ENCODE measurements at places on chromosomes 12 and 14. TPM values are rescaled to one million over a fixed set of nuclear protein-coding genes. Genes with fewer than 3 reads are reported as not detected.

SERPINA10 gene
- not detected for total RNA-seq

GRCh38 chr14:94944636-94945258, 174.8 kb upstream of the GSC start:
- H3K4me1 ChIP-seq: no peaks in the 10 kb centered on the region
- no peaks in the 10 kb centered on the region for H3K36me3 ChIP-seq
- no peak for DNase-seq

- no peaks in the 10 kb centered on the region for H3K36me3 ChIP-seq
- no peak overlapping the region for H3K27ac ChIP-seq
- H3K27me3 ChIP-seq: no peaks in the 10 kb centered on the region
- no peaks in the 10 kb centered on the region for H3K4me1 ChIP-seq
Observed at GRCh38 chr14:60963761-60964160, 17.1 kb downstream of the TRMT5 start.

RHOJ gene
- 5.3 TPM for total RNA-seq

GRCh38 chr12:116434155-116435011, 124.8 kb upstream of the MAP1LC3B2 start:
- peak overlapping the region; percentile 89 for H3K27ac ChIP-seq
- DNase-seq: peak; percentile 95
- H3K4me3 ChIP-seq: peak overlapping the region; percentile 18
- no peaks in the 10 kb centered on the region for H3K36me3 ChIP-seq
- peaks cover 29% of the 10 kb centered on the region for H3K4me1 ChIP-seq

DNA sequence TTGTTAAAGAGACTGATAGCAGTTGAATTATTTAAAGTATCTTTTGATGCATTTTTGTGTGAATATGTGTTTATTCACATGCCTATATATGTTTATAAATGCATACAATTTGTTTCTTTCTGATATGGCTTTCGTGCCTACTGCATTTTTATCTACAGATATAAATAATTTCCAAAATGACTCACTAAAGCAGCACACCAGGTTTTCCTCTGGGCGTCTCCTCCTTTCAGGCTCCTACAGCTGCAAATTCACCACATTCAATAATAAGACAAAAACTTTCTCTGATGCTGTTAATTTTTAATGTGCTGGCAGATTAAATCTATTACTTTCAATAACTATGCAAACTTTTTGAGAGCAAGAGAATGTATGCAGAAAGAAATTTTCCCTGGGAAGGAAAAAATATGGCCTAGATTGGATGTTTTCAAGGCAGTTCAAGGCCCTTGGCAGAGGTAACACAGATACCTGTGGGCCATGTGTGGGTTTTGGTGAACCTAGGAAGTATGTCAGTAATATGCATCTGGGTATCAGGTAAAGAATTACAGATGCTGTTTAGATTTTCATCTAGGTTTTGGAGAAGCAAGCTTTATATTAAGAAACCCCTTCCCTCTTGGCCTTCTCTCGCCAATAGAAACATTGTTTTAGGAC, 381.8 kb downstream of the EGLN3 start:
- H3K27me3 ChIP-seq: no peaks in the 10 kb centered on the region
- no peaks in the 10 kb centered on the region for H3K36me3 ChIP-seq
- no peak overlapping the region for H3K27ac ChIP-seq
- H3K4me1 ChIP-seq: peaks cover 11% of the 10 kb centered on the region
- H3K4me3 ChIP-seq: no peak overlapping the region

DNA sequence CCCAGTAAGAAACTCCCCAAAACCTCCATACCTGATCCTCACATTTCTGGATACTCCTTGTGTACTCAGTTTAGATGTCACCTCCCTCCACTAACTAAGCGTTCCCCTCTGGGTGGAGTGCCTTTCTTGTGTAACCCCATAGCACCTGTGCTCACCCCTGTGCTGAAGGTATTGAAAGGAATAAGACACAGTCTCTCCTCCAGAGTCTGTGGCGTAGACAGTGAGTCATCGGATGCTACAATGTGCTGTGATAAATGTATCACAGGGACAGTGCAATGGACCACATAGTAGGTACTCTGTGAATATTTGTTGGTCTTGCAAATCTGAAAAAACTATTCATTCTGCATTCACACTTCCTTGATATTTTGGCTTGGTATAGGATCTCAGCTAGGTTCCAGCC, 30.8 kb downstream of the TSPAN9 start:
- no peak for DNase-seq
- no peak overlapping the region for H3K4me3 ChIP-seq
- H3K36me3 ChIP-seq: no peaks in the 10 kb centered on the region

AQP6 gene
- 0.14 TPM for total RNA-seq
